ENCODE measurements at places on chromosomes 11 and 22.

DNA sequence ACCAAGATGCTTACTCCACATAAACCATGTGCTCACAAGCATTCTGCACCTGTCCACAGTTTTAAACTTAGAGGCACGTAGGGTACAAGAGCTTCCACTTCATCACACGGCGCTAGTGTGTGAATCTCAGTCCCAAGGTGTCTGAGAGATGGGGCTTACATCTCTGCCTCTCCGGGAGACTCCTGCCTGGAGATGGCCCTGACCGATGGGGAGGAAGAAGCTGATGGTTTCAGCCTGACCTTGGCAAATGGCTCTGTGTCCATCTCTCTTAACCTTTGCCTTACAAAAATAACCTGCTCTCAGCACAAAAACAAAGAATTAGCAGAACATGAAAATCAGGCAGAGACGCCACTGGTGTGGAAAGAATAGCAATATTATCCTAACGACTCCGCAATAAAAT, 559.3 kb upstream of the B3GAT1 start:
- DNase-seq, result no peak

DNA sequence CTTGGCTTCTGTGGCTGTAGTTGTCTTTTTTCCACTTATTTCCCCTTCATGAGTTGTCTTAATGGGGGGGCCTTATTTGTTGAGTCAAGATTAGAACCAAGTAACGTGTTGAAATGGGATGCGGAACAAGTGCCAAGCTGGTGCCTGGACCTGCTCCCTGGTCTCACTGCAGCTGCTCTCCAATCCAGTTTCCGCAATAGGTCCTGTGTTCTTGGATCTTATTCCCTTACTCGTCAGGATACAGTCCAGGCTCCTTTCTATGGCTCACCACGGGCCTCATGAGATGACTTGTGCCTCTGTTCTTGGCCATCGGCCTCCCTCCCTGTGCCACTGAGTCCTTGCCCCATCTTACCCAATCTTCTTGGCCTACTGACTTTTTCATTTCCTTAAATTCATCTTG, 159.6 kb upstream of the CADM1 start:
- DNase-seq, result no peak

DNA sequence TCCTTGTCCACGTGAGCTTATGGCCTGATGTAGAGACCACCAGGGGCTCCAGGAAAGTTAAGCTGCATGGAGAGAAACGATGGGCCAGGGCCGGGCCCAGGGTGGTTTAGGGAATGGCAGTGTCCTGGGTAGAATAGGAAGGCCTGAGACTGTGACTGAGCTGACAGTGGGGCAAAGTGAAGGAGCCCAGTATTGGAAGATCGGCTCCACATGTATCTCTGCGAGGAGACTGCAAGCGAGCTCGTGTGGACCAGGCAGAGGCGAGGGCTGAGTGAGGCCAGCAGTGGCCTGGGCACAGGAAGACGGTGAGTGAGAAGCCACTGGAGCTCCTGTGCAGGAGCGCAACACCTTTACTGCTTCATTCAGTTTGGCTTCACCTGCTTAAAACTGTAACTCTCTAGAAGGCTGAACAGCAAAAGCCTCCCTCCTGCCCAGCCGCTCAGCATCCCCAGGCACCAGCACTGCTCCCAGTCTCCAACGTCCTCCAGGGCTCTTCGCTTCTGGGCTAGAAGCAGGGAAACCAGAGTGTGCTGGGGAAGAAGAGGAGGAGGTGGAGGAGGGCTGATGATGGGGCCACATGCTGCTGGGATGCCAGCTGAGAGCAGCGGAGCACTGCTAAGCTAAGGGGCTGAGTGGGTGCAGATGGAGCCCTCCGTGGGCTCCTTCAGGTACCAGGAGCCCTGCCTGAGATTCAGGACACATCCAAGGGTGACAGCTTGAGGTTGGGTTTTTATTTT, 13.5 kb downstream of the TCIRG1 start:
- DNase-seq, result peak; percentile 52

GRCh38 chr11:62644220-62644619, 2.2 kb downstream of the GANAB start:
- no peak for DNase-seq

DNA sequence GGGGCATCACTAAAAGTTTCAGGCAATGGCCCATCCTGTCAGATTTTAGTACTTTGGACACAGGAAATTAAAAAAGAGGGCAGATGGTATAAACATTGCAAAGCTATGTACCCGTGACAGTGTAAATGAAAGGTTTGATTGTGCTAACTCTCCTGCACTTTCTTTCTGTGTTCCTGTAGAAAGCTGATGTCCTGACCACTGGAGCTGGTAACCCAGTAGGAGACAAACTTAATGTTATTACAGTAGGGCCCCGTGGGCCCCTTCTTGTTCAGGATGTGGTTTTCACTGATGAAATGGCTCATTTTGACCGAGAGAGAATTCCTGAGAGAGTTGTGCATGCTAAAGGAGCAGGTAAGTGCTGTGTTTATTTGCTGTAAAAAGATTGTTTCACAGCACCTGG, 10.3 kb downstream of the CAT start:
- no peak for DNase-seq

GRCh38 chr11:129278586-129279319, 86.6 kb upstream of the ARHGAP32 start:
- peak; percentile 69 for DNase-seq

DNA sequence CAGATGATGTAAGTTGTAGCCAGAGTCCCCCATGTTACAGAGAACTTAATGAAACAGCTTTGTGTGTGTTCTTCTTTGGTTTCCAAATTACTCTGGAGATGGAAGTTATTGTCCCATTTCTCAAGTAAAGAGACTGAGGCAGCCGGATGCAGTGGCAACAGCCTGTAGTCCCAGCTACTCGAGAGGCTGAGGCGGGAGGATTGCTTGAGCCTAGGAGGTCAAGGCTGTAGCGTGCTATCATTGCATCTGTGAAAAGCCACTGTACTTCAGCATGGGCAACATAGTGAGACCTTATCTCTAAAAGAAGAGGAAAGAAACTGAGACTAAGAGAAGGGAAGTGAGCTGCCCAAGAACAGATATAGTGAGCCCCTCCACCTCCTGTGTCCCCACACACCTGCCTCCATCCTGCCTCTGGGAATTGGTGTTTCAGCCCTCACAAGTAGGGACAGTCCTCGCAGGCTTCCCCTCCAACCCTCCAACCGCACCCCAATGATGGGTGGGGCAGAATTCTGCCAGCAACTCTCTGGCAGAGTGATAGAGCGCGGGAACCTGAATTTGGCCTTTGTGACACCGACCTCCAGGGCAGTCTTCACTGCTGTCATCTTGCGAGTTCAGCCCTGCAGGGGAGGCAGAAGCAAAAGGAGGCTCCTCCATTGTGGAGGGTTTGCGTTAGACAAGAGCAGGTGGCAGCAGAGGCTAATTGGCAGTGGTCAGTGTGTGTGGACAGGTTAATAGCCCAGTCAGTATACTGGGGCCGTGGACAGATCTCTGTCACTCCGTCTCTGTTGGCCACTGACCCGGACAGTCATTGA, 1.6 kb downstream of the PDXP start:
- DNase-seq, result no peak

- DNase-seq, result peak; percentile 82
Measured at GRCh38 chr11:16604794-16605388, 133.6 kb upstream of the C11orf58 start.

DNA sequence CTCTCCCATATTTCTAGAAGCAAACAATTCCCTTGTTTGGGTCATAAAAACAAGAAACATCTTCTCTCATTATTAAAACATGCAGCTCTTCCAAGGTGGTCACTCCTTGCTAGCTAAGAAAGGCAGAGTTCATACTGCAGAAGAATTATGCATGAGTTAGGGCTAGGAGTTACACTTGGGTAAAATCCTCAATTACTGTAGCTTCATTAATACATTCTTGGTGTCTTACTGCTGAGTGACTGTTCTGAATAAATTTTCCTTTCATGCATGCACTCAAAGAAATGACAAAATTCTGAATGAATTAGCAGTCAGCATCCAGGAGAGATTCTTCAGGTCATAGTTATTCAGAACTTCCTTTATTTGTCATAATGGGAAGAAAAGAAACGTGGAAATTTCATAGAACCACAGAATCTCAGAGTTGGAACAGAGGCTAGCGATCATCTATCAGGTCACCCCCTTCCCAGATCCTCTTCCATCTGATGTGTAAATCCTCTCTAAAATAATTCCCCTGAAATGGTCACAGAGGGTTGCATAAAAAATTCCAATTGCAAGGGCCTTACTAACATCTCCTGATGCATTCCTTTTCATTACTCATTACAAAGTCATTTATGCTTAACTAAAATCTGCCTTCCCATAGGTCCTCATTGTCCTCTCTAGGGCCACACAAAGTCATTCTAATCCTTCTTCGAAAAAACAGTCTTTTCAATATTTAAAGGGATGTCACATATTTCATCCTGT, 771.5 kb downstream of the DLG2 start:
- no peak for DNase-seq

DNA sequence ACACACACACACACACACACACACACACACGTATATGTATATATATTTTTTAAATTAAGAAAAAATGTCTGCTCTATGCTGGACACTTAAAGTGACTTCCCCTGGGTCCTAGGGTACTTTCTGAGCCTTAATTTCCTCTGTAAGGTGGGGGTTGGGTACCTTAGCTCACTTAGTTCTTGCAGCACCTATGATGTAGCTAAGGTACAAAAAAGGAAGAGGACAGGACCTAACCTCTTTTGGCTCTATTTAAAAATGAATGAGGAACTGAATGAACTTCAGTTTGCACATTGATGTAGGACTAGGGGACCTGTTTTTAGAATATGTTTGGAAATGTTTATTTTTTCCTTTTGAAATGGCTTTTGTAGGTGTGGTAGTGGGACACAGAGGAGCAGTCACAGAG, 11.1 kb downstream of the SREBF2 start:
- no peak for DNase-seq

GRCh38 chr11:44498089-44498871, 67.2 kb upstream of the CD82 start:
- DNase-seq, result no peak

GRCh38 chr11:67456068-67456705, 1.0 kb downstream of the CABP4 start:
- DNase-seq, result peak; percentile 62

GRCh38 chr11:11260903-11261302, 92.1 kb downstream of the CSNK2A3 start:
- no peak for DNase-seq

DNA sequence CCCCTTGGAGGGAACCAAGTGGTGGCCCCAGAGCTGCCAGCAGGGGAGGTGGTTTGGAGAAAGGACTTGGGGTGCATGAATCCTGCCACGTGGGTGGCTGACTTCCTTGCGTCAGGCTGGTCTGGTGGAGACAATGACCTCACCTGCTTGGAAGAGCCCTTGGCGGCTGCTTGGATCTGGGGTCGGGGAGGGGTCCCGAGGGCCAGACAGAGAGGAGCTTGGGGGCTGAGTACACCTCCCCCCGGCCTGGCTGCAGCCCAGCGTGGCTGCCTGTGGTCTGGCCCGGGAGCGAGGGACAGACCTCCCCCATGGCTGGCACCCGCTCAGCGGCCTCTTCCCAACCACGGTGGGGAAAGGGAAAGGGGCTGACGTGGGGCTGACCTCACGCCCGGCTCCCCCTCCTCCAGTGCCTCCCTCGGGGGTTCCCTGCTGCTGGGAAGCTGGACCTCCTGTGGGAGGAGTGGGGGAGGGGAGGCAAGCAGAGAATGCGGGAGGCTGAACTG, 13.8 kb downstream of the LIF start:
- DNase-seq, result no peak

DNA sequence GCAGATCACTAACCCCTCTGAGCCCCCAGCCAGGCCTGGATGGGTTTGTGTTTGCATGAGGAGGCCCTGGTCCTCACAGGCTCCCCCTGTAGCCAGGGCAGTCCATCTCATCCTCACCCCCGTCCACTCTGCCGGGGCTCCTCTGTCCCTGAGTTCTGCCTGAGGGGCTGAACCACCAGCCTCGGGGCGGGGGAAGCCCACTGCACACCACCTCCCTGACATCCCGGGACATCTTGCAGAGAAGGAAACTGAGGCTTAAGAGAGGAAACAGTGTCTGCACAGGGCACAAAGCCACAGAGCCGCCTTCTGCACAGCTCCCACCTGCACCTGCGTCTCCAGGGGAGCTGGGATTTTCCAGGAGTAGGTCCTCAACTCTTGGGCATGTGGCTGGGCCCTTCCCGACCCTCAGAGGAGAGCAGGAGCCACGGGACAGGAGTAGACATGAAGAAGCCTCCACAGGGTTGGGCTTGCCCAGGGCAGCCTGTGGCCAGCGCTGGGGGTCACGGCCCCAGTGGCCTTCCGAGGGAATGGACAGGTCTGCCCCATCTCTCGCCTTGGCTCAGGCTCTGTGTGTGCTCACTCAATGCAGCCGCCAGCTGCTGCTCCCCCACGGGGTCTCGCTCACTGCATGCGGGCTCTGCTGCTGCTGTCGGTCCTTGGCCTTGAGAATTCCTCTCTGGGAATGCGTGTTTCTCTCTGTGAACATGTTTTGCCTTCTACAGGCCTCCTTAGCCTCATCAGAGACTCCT, 45.4 kb upstream of the CCDC188 start:
- DNase-seq, result no peak

- DNase-seq, result peak; percentile 15
Measured at GRCh38 chr11:76322540-76322939, 58.4 kb downstream of the THAP12 start.

DNA sequence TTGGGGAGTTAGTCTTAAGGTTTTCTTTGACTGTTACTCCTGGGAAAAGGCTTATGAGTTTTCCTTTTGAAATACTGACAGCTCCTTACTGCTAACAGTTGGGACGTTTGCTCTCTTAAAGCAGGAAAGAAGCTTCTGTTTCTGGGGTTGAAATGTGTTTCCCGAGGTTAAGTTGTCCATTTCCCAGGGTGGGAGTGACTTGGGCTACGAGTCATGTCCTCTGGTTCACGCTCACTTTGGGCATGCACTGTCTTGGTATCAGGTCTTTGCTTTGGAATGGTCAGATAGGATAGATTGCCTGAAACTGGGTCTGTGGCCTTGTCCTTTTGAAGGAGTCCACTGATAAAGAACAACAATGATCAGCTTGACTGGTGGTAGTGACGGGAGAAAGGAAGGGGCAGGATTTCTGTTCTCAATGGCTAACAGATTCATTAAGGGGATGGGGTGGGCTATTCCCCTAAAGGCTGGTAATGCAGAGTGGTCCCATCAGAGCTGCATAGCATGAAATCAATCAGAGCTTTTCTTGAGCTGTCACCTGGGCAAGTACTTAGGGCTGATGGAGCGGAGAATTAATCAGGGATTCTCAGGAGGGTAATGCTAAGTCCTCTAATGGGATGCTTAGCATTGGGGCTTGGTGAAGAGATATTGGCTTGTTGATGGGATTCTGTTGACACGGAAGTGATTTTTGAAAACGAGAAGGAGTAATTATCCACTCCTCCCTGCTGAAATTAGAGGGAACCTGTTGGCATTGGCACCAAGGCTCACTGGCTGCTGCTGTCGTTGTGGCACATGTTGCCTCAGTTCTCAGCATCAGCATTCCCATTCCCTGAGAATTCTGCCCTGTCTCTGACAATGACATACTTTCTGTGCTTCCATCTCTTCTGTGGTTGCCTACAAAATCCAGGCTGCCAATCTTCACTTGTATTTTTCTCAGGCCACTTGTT, 81.6 kb downstream of the TEAD1 start:
- DNase-seq, result no peak

Measured in upper lobe of right lung (tissue), 1 donor.